ENCODE measurements at places on chromosomes 3 and 15.

- ATAC-seq, result no peak
These were observed 40.5 kb downstream of the ARMC8 start for GRCh38 chr3:138227650-138228049.

GRCh38 chr15:25947323-25948314 lies 84.5 kb upstream of the ATP10A start:
- ATAC-seq, result no peak

- ATAC-seq, result no peak
These were observed 53.8 kb downstream of the UBE2E2 start for GRCh38 chr3:23256741-23257435.

DNA sequence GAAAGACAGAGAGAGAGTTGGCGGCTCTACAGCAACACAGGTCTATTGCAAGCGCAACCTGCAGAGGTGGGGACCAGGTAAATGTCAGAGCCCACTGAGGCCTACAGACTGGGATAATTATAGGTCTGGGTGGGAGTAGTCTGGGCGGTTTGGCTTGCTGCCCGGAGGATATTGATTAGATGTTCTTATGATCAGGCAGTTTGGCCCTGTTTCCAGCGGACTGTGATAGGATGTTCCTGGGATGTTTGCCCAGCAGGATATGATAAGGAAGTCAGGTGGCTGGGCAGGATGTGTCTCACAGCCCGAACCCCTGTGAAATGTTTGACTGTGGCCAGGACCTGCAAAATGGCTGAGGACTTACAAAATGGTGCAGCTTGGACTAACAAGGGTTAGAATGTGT lies 364.9 kb downstream of the NAALADL2 start:
- ATAC-seq, result no peak

DNA sequence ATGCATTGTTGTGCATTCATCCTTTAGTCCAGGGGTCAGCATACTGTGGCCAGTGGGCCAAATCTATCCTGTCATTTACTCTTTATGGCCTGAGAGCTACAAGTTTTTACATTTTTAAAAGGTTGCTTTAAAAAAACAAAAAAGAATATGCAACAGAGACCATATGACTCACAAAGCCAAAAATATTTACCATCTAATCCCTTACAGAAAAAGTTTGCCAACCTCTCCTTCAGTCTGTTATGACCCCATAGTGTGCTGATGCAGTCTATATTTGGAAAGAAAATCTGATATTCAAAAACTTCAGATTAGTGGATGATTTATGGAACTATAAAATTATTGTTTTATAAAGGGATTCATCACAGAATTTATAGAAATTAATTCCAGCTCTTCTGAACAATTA lies 237.5 kb upstream of the IL12A start:
- no peak for ATAC-seq

GRCh38 chr3:72303926-72304325 lies 519.0 kb upstream of the PROK2 start:
- no peak for ATAC-seq

GRCh38 chr15:69906256-69907185 lies 191.2 kb downstream of the TLE3 start:
- ATAC-seq, result no peak

- no peak for ATAC-seq
These were observed 87.4 kb downstream of the RAD18 start for GRCh38 chr3:8875836-8876235.

DNA sequence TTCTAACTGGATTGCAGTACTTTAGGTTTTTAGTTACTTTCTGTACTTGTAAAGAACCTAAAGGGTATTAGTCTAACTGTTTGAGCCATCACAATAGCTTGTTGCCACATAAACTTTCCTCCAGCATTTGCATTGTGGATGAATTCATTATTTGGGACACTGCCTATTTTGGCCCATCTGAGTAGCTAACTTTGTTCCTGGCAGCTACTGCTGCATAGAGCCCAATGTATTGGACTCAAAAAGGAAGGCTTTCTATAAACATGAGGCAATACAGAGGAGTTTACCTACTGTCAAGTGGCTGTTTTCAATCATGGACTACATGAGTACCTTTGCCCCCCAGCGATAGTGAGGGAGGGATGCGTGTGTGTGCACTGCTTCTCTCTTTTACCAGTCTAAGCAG lies 1.9 kb downstream of the ROBO2 start:
- ATAC-seq, result no peak

GRCh38 chr3:126537730-126538281 lies 13.9 kb downstream of the CHST13 start:
- ATAC-seq, result no peak

- ATAC-seq, result no peak
These were observed 232.6 kb downstream of the GAP43 start for GRCh38 chr3:115855911-115856310.

DNA sequence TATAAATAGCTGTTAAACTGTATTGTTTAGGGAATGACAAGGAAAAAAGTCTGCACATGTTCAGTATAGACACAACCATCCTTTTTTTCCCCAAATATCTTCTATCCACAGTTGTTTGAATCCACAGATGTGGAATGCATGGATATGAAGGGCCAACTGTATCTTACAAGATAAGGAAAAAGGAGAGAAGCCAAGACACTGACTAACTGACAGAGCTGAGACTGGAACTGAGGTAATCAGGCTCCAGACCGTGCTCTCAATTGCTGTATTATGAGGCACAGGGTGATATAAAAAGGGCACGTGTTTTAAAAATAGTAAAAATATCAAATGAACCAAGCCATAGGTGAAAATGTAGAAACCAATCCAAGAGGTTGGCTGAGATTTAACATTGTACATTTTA lies 49.0 kb downstream of the DHX36 start:
- ATAC-seq, result no peak

- no peak for ATAC-seq
These were observed 192.2 kb downstream of the MBNL1 start for GRCh38 chr3:152460936-152461335.

- no peak for ATAC-seq
These were observed 11.6 kb upstream of the SLC6A20 start for GRCh38 chr3:45807681-45808540.

DNA sequence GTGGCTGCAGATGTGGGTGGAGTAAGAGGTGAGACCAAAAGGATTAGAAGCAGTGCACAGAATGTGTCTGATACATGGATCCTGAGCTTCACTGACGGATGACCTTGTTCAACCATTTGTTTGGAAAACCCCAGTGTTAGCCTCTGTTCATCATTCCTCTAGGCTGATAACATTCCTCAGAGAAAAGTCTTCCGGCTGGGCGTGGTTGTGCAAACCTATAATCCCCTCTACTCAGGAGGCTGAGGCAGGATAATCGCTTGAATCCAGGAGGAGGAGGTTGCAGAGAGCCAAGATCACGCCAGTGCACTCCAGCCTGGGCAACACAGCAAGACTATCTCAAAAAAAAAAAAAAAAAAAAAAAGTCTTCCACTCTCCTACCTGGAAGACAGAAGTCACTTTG lies 23.1 kb upstream of the CHD2 start:
- no peak for ATAC-seq

Measured in stimulated activated memory B cell treated with anti-CD40 and anti-IgM and Interleukin-4, amounts not matched to agents 10 μg/mL and 1 μg/mL and 100 μg/mL, for 72 hours (primary cell).